CD4-positive, alpha-beta T cell (primary cell): ENCODE measurements at places on chromosomes 1 and 21. TPM values are rescaled to one million over a fixed set of nuclear protein-coding genes. Genes with fewer than 3 reads are reported as not detected.
A peak's percentile ranks its signal among the peaks of the same experiment; 100 is the strongest.

DNA sequence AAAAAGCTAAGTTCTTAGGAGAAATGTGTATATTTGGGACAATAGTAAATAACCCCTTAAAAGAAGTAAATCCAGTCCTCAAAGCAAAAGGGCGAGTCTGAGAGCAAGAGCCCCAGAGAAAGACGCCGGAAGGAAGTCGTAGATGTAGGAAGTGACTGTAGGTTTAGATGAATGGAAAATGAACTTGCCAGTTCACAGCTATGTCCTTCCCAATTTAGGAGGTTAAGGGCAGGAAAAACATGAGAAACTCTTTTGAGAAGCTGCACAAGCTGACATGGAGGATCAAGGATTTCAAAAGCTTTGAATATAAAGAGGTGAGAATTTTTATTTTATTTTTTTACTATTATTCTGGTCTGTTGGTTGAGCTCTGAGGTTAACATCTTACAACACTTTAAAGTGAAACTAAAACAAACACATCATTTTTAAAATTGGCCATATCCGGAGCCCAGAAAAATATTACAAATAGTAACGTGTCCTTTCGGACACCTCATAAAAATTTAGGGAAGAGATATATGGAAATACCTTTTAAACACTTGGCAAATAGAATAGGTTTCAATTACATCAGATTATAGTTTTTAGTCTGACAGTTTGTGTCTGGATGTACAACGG lies 1178.6 kb downstream of the MRPL39 start:
- no peaks in the 10 kb centered on the region for H3K27me3 ChIP-seq
- no peaks in the 10 kb centered on the region for H3K36me3 ChIP-seq
- peak overlapping the region; percentile 49 for H3K4me3 ChIP-seq
- no peak overlapping the region for H3K27ac ChIP-seq
- H3K4me1 ChIP-seq = no peaks in the 10 kb centered on the region

Gene PWP2
- 40.6 TPM for total RNA-seq

DNA sequence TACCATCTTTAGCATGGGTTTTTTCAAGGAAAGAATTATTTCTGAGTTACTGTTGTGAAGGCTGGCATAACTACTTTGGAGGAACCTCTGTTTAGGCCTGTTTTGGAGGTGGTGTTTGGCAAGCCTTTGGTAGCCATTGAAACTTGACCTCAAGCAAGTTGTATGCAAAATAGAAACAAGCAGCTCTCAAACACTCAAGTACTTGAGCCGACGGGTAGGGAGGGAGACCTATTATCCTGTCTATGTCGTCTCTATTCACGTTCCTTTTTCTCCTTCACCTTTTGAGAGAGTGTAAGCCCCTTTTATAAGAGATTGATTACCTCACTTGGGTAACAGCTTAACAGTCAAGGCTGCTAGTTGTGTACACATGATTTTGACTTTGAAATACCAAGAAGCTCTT lies 878.3 kb upstream of the CXADR start:
- H3K27me3 ChIP-seq = no peaks in the 10 kb centered on the region
- DNase-seq = no peak
- no peak overlapping the region for H3K27ac ChIP-seq
- no peak overlapping the region for H3K4me3 ChIP-seq

Gene EEIG2
- total RNA-seq = 11.6 TPM

Gene C4BPA
- total RNA-seq = not detected

Gene HHIPL2
- total RNA-seq = 0.77 TPM

Gene FCAMR
- not detected for total RNA-seq

DNA sequence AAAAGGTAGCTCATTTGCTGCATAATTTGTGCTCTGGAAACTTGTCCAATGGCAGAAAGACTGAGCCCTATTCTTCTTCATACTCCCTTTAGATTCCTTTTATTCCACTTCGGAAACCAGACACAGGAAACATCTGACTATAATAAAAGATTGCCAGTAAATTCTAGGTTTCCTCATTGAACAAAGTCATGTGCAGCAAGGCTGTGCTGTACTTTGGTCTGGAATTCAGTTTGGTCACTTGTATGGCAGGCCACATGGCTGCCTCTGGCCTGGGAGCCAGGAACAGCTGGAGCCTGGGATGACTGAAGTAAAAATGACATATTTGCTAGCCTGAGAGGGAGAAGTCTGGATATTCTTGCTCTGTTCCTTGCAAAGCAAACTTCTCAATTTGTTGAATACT lies 79.6 kb downstream of the ST3GAL3 start:
- H3K4me1 ChIP-seq = peaks cover 15% of the 10 kb centered on the region
- DNase-seq = no peak
- no peak overlapping the region for H3K4me3 ChIP-seq
- no peak overlapping the region for H3K27ac ChIP-seq
- no peaks in the 10 kb centered on the region for H3K36me3 ChIP-seq
- H3K27me3 ChIP-seq = no peaks in the 10 kb centered on the region

DNA sequence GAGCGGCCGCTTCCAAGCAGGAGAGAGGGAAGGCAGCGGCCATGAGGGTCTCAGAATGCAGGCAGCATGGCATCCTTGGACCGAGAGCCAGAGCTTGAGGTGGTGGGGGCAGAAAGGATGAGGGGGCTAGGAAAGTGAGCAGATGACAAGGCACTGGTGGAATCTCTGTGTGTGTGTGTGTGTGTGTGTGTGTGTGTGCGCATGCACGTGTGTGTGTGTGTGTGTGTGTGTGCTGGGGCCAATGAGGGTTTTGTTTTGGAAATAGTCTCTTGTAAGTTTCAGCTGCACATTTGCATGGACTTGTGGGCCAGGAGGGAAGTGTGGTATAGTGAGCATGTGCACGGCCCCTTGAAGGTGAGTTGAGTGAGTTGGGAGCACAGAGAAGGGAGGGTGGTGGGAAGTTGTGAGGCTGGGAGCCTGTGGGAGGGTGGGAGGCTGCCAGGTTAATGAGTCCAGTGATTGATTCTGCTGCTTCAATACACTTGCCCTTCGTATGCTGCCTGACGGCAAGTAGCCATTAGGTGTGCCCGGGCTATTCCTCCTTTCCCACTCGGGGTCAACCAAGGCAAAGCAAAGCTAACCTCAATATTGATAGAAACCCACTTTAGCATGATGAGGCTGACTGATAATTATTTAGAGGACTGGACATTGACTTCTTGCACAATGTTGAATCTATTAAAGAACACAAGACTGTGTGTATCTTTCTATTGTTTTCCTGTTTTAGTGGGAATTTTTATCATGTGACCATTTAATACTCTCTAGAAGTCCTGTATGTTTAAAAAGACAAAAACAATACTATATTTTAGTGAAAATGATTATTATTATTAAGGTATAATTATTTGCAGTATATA lies 80.3 kb downstream of the PROX1 start:
- H3K27ac ChIP-seq = no peak overlapping the region
- no peak for DNase-seq
- peaks cover 4% of the 10 kb centered on the region for H3K27me3 ChIP-seq
- H3K36me3 ChIP-seq = no peaks in the 10 kb centered on the region
- H3K4me1 ChIP-seq = no peaks in the 10 kb centered on the region

DNA sequence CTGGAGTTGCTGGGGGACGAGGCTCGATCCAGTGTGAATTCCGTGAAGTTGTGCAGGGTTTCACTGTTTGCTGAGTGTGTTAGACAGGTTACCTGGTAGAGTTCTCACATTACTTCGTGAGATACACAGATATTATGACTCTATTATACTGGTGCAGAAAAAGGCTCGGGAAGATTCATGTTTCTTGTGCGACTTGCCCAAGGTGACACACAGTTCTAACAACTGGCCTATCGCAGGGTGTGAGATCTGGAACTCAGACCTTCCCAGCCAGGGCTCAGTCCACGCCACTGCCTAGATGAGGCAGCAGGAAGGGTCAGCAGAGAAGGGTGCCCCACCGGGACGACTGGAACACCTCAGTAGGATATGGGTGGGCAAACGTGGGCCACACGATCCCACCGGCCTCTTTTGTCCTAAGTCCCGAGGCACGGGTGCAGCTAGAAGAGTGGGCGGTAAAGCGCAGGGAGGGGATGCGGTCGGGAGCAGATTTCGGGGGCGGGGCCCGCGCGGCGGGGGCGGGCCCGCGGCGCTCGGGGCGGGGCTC lies 296 bp upstream of the RNPEP start:
- no peak overlapping the region for H3K27ac ChIP-seq
- H3K36me3 ChIP-seq = no peaks in the 10 kb centered on the region
- H3K27me3 ChIP-seq = no peaks in the 10 kb centered on the region
- H3K4me1 ChIP-seq = peaks cover 17% of the 10 kb centered on the region
- peak; percentile 63 for DNase-seq

Gene MTR
- total RNA-seq = 37.0 TPM

Gene MAN1C1
- 46.9 TPM for total RNA-seq

Gene COA6
- 10.0 TPM for total RNA-seq

Gene BRDT
- not detected for total RNA-seq

Gene CADM3
- not detected for total RNA-seq

Gene F3
- total RNA-seq = not detected

Gene TRMT13
- total RNA-seq = 6.9 TPM

DNA sequence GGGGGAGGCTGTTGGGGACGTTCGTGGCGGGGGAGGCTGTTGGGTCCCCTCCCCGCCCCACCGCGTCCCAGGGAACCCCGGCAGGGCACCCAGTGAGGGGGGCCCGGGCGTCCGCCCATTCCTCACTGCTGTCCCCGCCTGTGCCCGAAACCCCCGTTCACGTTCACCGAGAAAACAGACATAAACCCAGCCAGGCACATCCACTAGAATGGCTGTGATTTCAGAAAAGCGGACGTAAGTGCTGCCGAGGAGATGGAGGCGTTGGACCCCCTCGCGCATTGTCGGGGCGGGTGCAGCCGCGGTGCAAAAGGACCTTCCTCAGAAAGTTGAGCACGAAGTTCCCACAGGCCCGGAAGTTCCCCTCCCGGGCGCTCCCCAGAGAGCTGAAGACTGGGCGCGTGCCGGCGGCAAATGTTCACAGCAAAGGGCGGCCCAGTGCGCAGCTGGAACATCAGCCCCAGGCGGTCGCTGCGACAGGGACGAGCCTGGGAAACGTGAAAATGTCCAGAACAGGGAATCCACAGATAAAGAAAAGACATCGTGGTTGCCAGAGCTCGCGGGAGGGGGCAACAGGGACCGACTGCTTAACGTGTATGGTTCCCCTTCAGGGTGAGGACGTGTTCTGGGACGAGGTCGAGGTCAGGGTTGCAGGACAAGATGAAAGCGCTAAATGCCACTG lies 18.5 kb upstream of the SAMD11 start:
- H3K27ac ChIP-seq = no peak overlapping the region
- peaks cover 22% of the 10 kb centered on the region for H3K27me3 ChIP-seq
- no peak for DNase-seq
- peak overlapping the region; percentile 41 for H3K4me3 ChIP-seq

DNA sequence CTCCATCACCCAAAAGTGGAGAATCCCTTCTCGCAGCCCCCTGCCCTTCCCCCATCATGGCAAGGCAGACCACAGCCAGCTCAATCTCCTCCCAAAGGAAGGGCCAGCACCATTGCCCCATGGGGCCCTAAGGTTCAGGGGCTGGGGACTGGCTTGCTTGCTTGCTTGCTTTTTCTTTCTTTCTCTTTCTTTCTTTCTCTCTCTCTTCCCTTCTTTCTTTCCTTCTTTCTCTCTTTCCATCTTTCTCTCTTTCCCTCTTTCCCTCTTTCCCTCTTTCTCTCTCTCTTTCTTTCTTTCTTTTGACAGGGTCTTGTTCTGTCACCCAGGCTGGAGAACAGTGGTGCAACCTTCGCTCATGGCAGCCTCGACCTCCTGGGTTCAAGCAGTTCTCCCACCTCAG lies 38.1 kb upstream of the CAMK1G start:
- DNase-seq = no peak
- no peaks in the 10 kb centered on the region for H3K36me3 ChIP-seq
- no peak overlapping the region for H3K27ac ChIP-seq
- H3K27me3 ChIP-seq = no peaks in the 10 kb centered on the region
- H3K4me3 ChIP-seq = no peak overlapping the region
- H3K4me1 ChIP-seq = no peaks in the 10 kb centered on the region

DNA sequence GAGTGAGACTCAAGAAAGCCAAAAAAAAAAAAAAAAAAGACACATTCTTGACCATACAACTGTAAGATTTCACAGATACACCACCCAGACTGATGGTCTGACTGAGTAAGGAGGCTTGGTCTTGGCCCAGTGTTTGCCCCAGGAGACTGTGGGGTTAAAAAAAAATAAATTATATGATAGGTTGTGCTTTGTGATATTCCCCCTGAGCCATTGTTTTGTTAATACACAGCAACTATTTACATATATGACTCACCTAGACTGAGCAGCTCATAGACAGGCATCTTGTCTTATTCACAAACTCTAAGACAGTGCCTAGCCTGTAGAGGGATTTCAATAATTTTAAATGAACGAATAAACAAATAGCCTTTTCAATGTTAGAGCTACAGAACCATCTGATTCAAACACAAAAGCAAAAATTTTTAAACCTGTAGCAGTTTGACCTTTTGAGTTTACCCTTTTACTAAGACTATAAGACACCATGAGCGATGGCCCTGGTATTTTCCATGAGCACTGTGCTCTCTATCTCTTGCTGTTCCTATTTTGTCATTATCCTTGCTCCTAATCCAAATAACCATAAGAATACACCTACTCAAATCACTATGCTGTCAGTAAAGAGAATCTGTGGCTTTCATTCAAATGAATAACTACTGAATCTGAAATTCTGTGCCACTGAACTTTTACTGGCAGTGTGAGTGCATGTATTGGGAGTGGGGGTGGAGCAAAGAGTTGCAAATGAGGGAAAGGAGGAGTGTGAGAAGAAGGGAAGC lies 199.4 kb upstream of the PTBP2 start:
- H3K36me3 ChIP-seq = no peaks in the 10 kb centered on the region
- H3K4me1 ChIP-seq = no peaks in the 10 kb centered on the region
- no peak for DNase-seq
- no peak overlapping the region for H3K27ac ChIP-seq
- H3K4me3 ChIP-seq = no peak overlapping the region
- H3K27me3 ChIP-seq = no peaks in the 10 kb centered on the region
